Effector memory CD4-positive, alpha-beta T cell (primary cell): ENCODE measurements at places on chromosomes 2 and 18.

DNA sequence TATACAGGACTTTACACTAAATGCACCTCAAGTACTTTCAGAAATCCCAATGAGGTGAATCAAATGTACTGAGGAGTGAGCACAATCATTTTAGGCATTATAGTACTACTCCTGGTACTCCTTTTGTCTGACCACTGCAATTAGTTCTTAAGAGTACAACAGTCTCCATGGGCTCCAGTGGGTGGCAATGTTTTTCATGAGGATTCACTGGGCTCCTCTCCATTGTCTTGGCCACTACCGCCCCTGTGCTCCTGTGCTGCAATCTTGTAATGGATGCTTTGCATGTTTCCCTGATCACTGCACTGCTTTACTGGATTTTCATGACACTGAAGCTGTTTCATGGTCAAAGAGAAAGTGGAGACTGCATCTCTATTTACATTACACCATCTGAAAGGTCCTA is 268.5 kb upstream of the ZSWIM2 start:
- H3K27me3 ChIP-seq: no peaks in the 10 kb centered on the region
- H3K4me3 ChIP-seq: no peak overlapping the region

DNA sequence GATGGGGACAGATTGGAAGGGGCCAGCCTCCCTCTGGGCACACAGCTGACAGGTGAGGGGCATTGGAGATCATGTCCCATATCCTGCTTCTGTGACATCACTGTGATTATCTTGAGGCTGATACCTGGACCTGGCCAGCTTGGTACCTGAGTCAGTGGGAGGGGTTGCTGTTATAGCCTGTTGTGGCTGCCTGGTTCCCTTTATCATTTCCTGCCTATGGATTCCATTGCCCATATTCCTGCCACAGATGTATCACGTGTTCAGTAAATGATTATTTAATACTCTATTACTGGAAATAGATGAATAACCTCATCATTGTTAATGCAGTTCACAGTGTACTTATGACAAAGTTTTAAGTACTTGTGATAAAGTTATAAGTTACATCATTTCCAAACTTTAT is 7.8 kb upstream of the SCYGR1 start:
- H3K4me3 ChIP-seq: no peak overlapping the region
- H3K36me3 ChIP-seq: no peaks in the 10 kb centered on the region
- no peak overlapping the region for H3K27ac ChIP-seq
- no peaks in the 10 kb centered on the region for H3K27me3 ChIP-seq
- no peaks in the 10 kb centered on the region for H3K4me1 ChIP-seq
- no peak for DNase-seq

- no peaks in the 10 kb centered on the region for H3K36me3 ChIP-seq
- no peak for DNase-seq
- no peak overlapping the region for H3K4me3 ChIP-seq
- no peaks in the 10 kb centered on the region for H3K4me1 ChIP-seq
- no peak overlapping the region for H3K27ac ChIP-seq
Observed at GRCh38 chr2:38109732-38110181, 33.8 kb upstream of the CYP1B1 start.

GRCh38 chr18:13889671-13890070 is 25.7 kb downstream of the MC2R start:
- no peaks in the 10 kb centered on the region for H3K4me1 ChIP-seq
- DNase-seq: no peak
- H3K27me3 ChIP-seq: no peaks in the 10 kb centered on the region
- H3K27ac ChIP-seq: no peak overlapping the region
- no peaks in the 10 kb centered on the region for H3K36me3 ChIP-seq

DNA sequence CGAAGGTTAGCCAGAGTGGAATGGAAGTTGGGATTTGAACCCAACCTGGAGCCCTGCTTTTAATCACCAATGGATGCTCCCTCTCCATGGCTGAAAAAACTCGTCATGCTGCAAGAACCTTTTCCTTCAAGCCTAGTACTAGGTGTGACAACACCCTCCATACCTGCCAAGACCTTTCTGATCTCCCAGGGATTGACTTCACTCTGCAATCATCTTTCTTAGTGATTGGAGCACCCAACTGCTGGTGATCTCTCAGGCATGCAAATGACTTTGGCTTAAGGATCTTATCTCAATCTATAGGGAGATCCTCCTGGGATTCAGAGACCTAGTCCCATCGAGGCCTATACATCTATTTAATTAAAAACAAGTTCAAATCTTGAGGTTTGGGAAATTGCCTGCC is 23.5 kb upstream of the ITGB6 start:
- no peak overlapping the region for H3K27ac ChIP-seq
- no peak for DNase-seq
- no peaks in the 10 kb centered on the region for H3K36me3 ChIP-seq
- no peaks in the 10 kb centered on the region for H3K4me1 ChIP-seq
- no peak overlapping the region for H3K4me3 ChIP-seq

DNA sequence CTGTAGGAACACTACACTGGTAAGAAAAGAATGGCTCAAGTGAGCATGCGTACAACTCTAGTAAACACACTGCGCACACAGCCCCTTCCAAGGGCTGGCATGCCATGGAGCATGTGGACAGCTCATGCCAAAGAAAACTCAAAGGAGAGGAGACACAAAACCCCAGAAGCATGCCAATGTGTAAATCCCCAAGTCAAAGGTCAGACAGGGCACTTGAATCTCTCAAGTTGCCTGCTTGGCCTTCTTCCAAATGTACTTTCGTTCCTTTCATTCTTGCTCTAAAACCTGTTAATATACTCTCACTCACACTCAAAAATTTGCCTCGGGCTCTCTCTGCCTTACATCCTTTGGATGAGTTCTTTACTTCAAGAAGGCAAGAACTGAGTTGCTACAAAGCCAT is 365.3 kb downstream of the NBAS start:
- DNase-seq: no peak
- no peaks in the 10 kb centered on the region for H3K36me3 ChIP-seq
- no peaks in the 10 kb centered on the region for H3K27me3 ChIP-seq
